ENCODE measurements at places on chromosomes 4 and X. TPM values are rescaled to one million over a fixed set of nuclear protein-coding genes. Genes with fewer than 3 reads are reported as not detected.

- no peak for DNase-seq
- H3K27me3 ChIP-seq: peaks cover 4% of the 10 kb centered on the region
- peak overlapping the region; percentile 55 for H3K27ac ChIP-seq
These were observed 48.0 kb upstream of the HDAC8 start for GRCh38 chrX:72620550-72621145.

DNA sequence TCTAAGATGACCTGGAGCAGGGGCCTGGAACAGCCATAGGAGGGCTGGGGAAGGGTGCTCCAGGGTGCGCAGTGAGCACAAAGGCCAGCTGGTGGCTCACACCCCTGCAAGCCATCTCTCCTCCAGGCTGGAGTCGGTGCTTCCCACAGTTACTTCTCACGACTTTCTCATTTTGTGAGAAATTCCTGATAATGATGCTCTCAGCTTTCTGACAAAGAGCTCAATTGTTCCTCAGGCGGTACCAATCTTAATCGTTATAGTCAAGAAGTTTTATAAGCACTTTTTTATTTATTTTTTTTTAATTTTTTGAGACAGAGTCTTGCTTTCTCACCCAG is 11.7 kb upstream of the WFS1 start:
- H3K4me3 ChIP-seq: no peak overlapping the region
- H3K36me3 ChIP-seq: no peaks in the 10 kb centered on the region
- peak; percentile 3 for DNase-seq
- H3K4me1 ChIP-seq: no peaks in the 10 kb centered on the region
- H3K27ac ChIP-seq: no peak overlapping the region

Gene CLDN24
- not detected for total RNA-seq

Gene CYP2U1
- 8.2 TPM for total RNA-seq
